Motor neuron (in vitro differentiated cells): ENCODE measurements at places on chromosomes 7 and 10. TPM values are rescaled to one million over a fixed set of nuclear protein-coding genes. Genes with fewer than 3 reads are reported as not detected.
A peak's percentile ranks its signal among the peaks of the same experiment; 100 is the strongest.

DNA sequence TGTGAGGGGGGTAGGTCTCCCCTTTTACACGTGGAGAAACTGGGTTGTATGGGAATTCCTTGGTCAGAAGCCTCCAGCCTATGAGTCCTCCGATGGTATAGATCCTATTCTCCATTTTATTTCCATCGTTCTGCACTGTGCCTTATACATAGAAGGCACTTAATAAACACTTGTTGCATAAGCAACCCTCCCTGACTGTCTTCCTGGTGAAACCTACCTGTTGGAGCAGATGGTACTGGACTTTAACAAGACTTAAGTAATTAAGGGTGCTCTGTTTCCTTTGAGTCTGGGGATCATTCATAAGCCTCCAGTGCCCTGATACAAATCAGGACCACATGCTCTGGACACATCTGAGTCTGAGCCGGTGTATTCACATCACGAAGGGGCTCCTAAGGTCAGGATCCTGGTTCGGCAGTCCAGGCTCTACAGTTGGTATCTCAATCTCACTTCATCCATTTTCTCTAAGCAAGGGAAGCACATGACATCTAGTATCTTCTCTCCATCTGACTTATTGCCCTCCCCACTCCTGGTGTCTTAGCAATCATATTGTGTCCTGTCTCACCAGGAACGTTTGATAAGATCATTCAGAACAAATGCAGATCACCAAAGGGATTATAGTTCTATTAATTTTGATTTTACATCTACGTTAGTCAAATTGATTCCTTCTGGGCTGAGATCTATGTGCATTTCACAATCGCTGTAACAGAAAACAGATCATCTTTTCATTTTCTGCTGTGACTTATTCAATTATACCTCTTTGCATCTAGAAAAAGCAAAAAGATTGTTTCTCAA lies 22.8 kb upstream of the EZH2 start:
- no peak for ATAC-seq

- peak; percentile 85 for ATAC-seq
Measured at GRCh38 chr7:42096681-42097561, 140.1 kb downstream of the GLI3 start.

DNA sequence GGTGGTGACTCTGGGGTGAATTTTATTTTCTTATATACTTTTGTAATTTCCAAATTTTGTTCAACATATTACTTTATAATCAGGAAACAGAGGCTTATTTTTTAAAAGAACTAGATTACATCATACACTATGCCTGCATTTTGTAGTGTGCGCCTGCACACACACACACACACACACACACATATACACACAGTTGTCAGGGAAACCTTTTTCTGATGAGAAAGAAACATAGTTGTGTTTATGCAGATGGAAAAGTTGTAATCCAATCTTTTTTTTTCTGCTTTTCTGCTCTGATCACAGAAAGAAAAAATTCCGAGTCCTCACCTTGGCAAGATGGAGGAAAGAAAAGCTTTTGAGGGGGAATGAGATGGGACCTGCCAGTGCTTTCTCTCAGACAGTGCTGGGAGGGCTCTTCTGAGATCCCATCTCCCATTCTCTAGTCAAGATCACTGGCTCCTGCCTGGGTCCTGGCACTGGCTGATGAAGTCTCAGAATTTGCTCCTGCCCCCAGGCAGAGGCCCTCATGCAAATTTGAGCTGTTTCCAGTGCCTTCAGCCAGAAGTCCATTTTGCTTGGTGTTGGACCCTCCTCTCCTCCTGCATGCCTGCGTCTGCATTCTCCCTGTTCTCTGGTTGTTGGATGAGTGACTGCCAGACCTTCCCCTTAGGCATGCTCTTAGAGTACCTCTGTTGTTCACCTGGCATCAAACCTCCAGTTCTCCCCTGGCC lies 59.7 kb downstream of the TLL2 start:
- ATAC-seq, result peak; percentile 32

- ATAC-seq, result no peak
Measured at GRCh38 chr10:115771755-115772154, 501.3 kb downstream of the GFRA1 start.

Gene WDFY4
- total RNA-seq, result 2.0 and 2.9 TPM in 2 replicates

GRCh38 chr10:65950075-65950474 lies 975.8 kb upstream of the LRRTM3 start:
- ATAC-seq, result peak; percentile 59

GRCh38 chr10:5354068-5354467 lies 10.7 kb upstream of the UCN3 start:
- ATAC-seq, result no peak

Gene VAX1
- total RNA-seq, result 0.52 and 0.90 TPM in 2 replicates

Gene OR6B1
- total RNA-seq, result 0.38 and 0.49 TPM in 2 replicates

- ATAC-seq, result no peak
Measured at GRCh38 chr10:14529351-14529750, 198.6 kb upstream of the FRMD4A start.

Gene OR2A42
- total RNA-seq, result 0.37 TPM in 1 of 2 replicates, not detected in the other

- no peak for ATAC-seq
Measured at GRCh38 chr7:13321316-13321715, 633.9 kb downstream of the ARL4A start.

DNA sequence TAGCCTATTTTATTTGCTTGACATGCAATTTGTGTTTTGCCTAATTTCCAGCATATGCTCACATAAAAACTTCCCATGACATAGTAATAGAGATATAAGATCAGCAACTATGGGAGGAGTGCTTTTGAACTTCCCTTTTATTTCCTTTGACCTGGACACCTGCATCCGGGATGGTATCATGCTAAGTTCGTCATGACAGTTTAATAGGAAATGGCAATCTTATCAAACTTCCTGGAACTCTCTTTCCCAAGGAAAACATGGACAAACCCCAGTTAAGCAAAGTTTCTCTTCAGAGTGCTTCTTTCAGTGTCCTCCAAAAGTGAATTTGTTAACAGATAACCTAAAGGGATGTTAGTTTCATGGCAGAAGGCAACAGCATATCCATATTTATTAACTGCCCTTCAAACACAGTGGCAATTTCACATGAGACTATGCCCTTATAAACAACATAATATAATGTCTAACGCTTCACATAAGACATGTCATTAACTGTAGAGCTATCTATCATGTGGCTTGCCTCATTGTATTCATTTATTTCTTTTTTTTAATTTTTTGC lies 474.7 kb upstream of the SEMA3A start:
- no peak for ATAC-seq

DNA sequence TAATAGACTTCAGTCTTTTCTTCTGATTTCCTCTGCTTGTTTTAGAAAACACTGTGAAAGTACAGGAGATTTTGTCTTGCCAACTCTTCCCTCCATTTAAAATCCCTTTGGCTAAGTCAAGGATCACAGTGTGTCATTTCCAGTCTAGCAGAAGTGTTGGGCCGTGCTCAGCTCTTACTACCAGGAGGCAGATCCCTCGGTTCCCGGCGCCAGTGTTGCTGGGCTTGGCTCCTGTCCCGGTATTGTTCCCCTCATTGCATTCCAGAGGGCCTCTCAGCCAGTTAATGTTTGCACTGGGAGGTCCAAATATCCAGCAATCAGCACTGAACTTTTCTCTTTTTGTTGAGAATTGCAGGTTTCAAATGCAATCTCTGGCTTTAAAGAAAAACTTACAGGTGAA lies 612.1 kb upstream of the MGMT start:
- peak; percentile 97 for ATAC-seq

DNA sequence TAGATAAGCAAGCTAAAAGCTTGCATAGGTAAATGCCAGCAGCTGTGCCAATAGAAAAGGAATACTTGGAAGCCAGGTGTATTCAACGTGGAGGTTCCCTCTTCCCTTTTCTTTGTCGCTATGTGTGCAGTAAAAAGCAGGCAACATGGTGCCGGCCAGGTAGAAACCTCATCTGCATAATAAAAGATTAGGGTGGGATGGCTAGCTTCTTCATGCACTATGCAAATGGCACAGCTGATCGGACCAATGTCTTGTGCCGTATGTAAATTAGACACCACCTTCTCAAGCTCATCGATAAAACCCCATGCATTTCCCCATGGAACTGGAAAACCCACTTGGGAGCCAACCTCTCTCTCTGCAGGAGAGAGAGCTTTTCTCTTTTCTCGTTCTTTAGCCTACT lies 150.9 kb upstream of the FOXK1 start:
- no peak for ATAC-seq

DNA sequence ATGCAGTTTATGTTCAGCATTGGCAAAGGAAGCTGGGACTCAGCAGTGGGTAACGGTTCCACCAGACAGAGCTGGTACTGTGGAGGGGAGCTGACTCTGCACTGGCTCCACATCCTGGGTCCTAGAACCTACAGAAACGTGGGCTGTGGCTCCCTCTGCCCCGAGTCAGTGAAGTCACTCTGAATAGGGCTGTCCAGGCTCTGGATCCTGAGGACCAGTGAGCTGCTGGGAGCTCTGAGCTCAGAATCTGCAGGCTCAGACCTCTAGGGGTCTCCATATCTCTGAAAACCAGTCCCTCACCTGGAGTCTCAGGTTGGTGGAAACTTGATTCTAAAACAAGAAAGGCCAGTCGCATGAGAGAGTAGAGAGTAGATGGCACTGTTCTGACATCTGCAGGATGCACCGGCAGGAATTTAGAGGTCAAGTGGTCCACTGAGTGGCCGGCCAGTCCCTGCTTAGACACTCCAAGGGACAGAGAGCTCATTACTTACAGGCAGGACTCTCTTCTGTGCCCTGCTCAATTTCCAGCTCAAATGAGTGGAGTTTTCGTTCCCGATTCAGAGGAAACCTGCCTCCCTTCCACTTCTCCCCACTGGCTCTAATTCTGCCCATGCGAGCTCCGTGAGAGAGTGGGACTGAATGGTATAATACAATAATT lies 18.6 kb downstream of the NPFFR1 start:
- ATAC-seq, result peak; percentile 63

GRCh38 chr7:142620402-142620801 lies 128.9 kb upstream of the PRSS1 start:
- ATAC-seq, result no peak

Gene ASAH2B
- 8.5 and 9.4 TPM in 2 replicates for total RNA-seq

DNA sequence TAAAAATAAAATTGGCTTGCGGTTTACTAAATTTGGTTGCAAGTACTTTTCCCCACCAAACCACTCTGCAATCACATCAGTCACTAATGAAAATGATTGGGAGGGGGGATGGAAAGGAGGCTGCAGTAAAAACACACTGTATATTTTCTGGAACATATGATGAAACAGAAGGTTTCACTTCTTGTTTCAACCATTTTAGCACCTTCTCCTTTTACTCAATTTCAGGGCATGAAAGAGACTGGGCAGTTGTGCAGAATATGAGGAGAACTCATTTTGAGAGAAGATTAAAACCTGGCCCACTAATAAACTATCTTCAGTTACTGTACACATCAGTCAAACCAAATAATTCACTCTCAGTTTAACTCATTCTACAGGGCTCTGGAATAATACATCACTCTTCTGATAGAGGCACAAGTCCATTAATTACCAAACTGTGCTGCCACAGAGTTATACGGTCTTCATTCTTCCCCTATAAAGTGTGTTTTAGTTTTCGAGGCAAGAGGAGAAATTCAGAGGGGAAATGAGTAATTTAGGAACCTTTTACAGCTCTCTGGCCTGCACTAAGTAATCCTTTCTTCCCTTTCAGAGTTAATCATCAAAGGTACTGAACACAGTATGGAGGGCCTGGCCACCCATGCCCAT lies 25.5 kb downstream of the JAZF1 start:
- no peak for ATAC-seq

- ATAC-seq, result peak; percentile 24
Measured at GRCh38 chr7:70132852-70133690, 534.8 kb downstream of the AUTS2 start.

GRCh38 chr10:103968441-103969391 lies 1.8 kb downstream of the SLK start:
- no peak for ATAC-seq

Gene MRPL43
- total RNA-seq, result 97.8 and 101 TPM in 2 replicates

DNA sequence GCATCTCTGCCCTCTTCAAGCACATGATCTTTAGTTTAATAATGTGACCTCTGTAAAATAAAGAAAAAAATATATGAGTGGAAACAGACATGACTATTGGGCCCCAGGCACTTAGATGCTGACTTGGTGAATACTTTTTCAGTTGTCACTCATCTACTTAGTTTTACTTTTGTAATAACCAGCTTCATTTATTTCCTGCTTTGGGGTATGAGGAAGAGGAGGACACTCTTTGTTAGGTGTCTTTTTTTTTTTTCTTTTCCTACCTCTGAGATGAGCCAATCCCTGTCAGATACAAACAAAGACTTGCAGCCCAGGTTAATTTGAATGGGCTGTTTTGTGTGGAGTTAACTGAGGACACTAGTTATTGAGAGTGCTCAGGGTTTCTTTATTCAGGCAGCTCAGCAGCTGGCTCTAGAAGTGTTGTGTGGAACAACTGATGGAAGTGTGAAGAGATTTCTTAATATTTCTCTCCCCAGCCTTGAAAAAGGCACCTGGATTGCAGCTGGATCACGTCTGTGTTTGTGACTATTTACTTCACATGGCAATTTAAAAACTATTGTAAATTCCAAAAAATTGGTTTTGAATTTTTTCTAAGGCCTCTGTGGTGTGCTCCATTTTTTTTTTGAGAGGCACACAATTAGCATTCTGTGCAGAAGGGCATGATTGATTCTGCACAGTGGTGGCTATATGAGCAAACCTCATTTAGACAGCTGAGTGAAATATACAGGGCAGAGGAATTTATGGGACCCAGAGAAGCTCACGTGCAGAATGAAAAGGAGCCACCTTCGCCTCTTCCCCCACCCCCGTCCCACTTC lies 333.8 kb downstream of the LRMDA start:
- peak; percentile 34 for ATAC-seq

GRCh38 chr10:119613741-119614140 lies 17.0 kb upstream of the TIAL1 start:
- no peak for ATAC-seq

DNA sequence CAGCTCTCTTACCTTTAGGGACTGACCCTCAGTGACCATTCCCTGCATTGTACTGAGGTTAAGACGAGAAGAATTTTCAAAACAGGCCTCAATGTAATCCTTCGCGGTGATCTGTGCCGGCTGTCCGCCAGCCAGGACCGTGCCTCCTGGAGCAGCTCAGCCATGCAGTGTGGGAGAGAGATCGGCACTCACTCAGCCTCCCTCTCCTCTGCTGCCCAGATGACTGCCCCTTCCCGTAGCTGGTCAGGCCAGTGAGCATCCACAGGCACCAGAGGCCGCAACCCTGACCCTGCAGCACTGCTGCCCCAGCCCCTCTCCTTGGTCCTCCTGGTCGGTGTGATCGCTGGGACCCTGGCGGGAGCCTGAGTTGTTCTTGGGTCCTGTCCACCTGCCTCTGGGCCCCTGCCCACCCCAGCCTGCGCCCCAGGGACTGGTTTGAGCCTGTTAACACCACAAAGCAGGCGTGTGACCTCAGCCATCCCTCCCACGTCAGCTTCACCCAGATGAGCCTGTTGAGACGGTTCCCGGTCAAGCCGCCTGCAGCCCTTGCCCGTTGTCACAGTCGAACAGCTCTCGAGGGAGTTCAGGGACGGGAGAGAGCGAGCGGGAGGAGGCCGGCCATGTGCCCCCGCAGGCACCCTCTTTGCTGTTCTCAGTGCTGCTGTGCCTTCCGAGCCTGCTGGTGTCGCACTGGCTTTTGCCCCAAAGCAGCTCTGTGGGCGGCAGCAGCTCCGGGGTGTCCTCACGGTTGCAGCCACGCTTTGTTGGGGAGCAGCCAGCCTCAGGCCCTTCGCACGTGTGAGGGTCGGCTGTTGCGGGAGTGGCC lies 37.2 kb downstream of the NKX6-2 start:
- peak; percentile 55 for ATAC-seq

- ATAC-seq, result peak; percentile 89
Measured at GRCh38 chr7:105830405-105831301, 45.7 kb downstream of the ATXN7L1 start.

Gene PPRC1
- total RNA-seq, result 15.9 and 17.0 TPM in 2 replicates

Gene STEAP1
- total RNA-seq, result 0.42 TPM in 1 of 2 replicates, not detected in the other
